ENCODE measurements at places on chromosomes 4 and X. TPM values are rescaled to one million over a fixed set of nuclear protein-coding genes. Genes with fewer than 3 reads are reported as not detected.

DNA sequence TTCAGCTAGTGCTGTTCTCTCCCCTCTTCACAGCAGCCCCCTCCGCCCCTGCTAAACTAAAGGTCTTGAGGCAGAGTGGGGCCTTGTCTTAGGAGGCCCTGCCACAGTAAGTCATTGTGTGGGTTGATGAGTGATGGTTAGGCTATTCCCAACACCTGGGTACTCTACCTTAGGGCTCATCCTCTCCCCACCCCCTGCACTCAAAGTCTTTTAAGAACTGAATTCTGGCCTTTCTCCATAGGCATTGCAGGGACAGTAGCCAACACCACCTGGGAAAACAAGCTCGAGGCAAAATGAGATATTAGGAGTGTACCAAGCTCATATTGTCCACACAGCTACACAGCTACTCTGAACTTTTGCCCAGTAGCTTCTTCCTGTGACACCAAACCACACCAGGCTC is 42.5 kb downstream of the RAB40AL start:
- DNase-seq: no peak

GRCh38 chrX:30935985-30936384 is 46.9 kb upstream of the TAB3 start:
- no peak for DNase-seq

DNA sequence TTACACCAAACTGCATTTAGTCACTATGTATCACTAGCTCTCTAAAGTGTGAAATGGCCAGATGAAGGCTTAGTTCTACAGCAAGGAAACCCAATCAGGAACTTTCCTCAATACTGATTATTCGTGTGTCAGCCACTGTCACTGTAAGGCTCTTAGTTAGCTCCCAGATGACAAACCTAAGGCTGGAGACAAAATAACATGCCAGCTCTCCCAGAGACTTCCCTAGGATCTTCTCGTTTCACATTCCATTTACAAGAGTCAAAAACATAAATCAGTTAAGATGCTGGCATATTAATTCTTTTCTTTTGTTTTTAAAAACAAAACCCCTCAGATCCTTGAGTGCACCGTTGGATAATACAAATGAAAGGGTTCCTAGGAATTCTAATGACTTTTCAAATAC is 88.2 kb upstream of the TFDP3 start:
- no peak for DNase-seq

ZCCHC4 gene
- polyA plus RNA-seq: 11.4 TPM

DNA sequence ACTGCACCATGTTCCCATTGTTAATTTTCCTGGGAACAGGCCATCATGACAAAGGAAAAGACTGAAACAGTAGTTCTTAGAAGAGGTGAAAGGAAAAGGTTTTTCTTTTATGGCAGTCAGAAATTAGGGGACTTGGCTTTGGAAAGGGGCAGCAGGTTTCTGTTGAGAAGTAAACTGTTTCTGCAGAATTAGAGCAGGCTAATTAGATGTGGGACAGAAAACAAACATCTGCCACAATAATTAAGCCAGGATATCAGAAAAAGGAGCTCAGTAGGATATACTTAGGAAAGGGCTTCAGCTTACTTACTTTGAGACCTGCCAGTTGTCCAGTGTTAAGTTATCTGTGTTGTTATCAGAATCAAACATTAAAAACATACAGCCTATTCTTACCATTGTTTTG is 36.7 kb upstream of the STPG2 start:
- DNase-seq: no peak

- DNase-seq: no peak
Observed at GRCh38 chr4:62415256-62415655, 1215.1 kb downstream of the ADGRL3 start.

GRCh38 chrX:55014897-55015299 is 14.7 kb downstream of the APEX2 start:
- DNase-seq: no peak

DNA sequence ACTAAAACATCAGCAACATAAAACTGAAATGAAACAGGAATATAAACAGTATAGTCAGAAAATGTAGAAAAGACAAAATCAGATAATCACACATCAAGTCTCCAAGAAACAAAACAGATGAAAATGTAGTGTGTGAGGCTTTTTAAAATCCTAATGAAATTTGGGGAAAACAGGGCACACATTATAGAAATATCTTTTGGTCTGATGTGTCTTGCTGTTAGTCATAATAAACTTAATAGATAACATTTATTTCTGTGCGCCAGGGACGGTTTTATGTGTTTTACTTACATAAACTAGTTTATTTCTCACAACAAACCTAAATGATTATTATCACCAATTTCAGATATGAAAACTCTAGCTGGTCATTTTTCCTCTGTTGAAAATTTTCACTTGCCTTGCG is 293.9 kb upstream of the GATB start:
- DNase-seq: no peak

ZAR1 gene
- polyA plus RNA-seq: not detected

GRCh38 chrX:106177106-106177981 is 9.2 kb downstream of the PWWP3B start:
- no peak for DNase-seq

DNA sequence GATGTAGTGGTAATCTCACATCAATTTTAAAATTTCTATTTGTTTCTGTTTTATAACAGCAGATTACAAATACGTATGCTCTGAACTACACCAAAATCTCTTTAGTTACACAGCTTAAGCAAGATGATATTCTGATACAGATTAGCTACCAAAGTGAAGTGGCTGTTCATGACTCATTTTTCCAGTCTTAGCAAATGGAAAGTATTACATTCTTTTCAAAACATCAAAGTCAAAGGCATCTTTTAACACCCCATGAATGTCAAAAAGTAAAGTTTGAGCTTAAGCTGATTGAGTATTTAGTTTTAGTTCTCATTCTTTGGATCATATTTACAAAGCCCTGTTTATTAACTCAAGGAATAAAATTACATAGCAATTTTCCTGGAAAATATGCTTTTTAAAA is 6.6 kb upstream of the HPGDS start:
- DNase-seq: no peak

GRCh38 chr4:170214731-170215130 is 125.0 kb upstream of the AADAT start:
- DNase-seq: no peak

- peak; percentile 52 for DNase-seq
Observed at GRCh38 chr4:169810325-169811323, 52.9 kb upstream of the HPF1 start.

GRCh38 chr4:42654631-42655268 is 2.2 kb downstream of the ATP8A1 start:
- DNase-seq: peak; percentile 4

VAMP7 gene
- polyA plus RNA-seq: 77.6 TPM

CRLF2 gene
- not detected for polyA plus RNA-seq

DNA sequence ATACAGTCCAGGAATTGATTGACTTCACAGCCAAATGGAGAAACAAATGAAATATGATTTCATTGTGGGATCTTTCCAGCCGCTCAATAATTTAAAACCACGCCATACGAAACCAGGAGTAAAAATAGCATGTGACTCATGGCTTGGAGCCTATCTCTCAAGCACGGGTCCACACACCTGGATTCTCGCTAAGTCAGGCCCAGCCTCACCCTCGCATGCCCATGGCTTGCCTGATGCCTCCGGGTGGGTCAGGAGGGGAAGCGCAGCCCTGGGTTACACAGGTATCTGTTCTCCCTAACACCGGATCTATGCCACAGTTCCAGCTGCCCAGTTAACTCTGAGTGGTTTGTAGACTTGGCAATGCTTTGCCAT is 5.6 kb upstream of the ABLIM2 start:
- no peak for DNase-seq

DNA sequence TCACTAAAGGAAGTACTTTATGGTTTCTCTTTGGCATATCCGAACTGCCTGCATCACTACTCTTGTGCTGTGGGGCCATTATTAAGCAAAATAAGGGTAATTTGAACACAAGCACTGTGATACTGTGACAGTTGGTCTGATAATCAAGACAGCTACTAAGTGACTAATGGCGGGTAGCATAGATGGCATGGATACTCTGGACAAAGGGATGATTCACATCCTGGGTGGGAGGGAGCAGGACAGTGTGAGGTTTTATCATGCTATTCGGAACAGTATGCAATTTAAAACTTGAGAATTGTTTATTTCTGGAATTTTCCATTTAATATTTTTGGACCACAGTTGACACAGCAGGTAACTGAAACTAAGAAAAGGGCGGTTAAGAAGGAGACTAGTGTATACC is 52.6 kb upstream of the CITED1 start:
- DNase-seq: no peak

DNA sequence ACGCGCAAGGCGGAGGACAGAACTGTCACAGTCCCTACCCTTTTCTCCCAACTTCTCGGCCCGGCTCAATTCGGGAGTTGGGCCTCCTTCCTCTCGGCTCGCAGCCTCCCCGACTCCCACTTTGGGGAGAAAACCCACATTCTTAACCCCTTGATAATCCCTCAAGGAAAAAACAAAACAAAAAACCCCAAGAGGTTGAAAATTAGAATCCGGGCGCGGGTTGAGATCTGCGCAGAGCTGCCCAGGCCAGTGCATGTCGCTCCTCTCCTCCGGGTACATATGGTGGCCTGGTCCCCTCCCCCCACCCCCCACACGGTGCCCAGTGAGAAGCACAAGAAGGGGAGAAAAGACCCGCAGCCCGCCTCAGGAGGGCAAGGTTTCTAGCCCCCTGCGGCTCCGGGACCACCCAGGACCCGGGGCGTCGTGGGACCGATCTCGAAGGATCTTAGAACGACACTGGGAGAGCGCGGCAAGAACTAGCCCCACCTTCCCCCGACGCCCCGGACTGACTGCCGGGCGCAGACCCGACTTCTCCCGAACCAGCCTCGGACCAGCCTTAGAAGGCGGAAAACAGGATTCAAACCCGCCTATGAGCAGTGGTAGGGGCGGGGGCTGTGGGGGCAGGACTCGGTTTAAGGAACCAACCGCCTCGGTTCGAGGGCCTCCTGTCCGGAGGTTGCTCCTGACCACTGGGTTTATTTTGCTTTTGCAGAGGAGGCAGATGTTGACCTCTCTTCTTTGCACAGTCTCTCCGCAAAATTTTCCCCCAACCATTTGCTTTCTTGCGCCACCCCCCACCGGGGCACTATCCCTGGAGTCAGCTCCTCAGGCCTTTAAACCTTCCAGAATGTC is 2.5 kb upstream of the PDGFRA start:
- DNase-seq: peak; percentile 71

FGD1 gene
- polyA plus RNA-seq: 4.1 TPM

DNA sequence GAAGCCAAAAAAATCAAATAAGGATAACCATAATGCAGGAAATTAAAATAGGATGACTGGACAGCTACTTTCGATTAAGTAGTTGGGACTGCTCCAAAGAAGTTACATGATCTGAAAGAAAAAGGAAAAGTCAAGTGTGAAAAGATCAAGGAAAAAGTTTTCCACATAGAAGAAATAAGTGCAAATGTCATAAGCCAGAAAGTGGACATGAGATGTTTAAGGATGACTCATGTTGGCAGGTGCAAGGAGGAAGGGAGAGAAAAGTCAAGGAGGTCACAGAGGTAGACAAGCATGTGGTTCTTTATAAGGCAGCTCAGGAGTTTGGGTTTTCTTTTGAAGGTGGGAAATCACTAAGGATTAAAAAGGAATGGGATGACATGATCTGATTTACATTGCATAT is 89.8 kb upstream of the GPRIN3 start:
- no peak for DNase-seq

DRD5 gene
- not detected for polyA plus RNA-seq

DNA sequence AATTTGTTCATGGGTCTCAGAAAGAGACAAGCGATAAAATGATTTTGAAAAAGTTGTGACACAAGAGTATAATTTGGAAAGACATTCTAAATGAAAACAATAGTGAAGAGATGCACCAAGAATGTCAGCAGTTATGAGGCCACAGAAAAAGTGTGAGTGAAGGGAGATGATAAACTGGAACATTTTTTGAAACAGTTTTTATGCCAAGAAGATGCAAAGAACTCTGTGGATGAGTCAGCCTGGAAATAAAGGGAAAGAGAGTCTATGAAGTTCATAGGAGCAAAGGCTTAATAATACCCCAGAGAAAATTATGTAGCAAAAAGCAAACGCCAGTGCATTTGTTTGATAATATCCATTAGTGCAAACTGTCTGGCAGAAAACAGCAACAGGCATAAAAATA is 188.4 kb upstream of the TBC1D9 start:
- no peak for DNase-seq
